ENCODE measurements at places on chromosomes 1 and 21.

GRCh38 chr1:164728719-164729118 lies 169.7 kb downstream of the PBX1 start:
- no peak for DNase-seq

GRCh38 chr1:76690766-76691165 lies 176.5 kb upstream of the ST6GALNAC5 start:
- DNase-seq = peak; percentile 1

GRCh38 chr21:46634966-46635323 lies 529 bp upstream of the PRMT2 start:
- DNase-seq = peak; percentile 79

GRCh38 chr1:60149251-60149650 lies 75.7 kb upstream of the C1orf87 start:
- DNase-seq = no peak

- DNase-seq = peak; percentile 95
Measured at GRCh38 chr1:192559115-192560006, 16.2 kb upstream of the RGS1 start.

- DNase-seq = peak; percentile 75
Measured at GRCh38 chr1:240705579-240705978, 93.6 kb upstream of the GREM2 start.

- no peak for DNase-seq
Measured at GRCh38 chr1:84541679-84542078, 32.6 kb downstream of the CTBS start.

GRCh38 chr1:212475151-212475550 lies 42.4 kb downstream of the NENF start:
- no peak for DNase-seq

Data from foreskin fibroblast (primary cell).